ENCODE measurements at places on chromosomes 11 and 22.

DNA sequence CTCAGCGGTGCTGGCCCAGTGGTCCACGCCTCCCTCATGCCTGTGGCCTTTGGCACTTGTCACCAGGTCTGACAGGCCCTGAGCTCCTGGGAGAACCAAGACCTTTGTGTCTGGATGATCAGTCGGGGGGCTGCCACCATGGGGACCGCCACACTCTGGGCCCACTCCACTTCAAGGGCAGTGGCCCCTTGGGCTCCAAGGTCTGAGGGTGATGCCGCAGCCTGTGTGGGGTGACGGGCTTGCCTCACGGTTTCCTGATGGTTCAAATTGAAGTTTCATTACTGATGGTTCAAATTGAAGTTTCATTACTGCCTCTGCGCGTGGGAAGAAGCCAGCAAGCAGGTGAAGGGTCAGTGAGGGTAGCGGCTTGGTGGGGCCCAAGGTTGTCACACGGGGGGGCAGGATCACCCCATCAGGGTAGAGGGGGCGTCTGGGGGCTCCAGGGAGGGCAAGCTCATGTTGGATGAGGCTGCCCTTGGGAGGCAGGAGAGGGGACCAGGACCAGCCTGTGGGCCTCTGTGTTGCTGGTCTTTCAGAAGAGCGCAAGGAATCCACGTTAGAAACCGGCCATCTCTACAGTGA, 27.5 kb downstream of the TRMU start:
- no peak for DNase-seq

GRCh38 chr22:43128928-43129424, 14.2 kb downstream of the MCAT start:
- DNase-seq: no peak

GRCh38 chr11:102974552-102975280, 19.2 kb upstream of the MMP13 start:
- no peak for DNase-seq

GRCh38 chr11:57637626-57638004, 12.1 kb downstream of the YPEL4 start:
- no peak for DNase-seq

GRCh38 chr11:116970485-116971292, 127.5 kb downstream of the SIK3 start:
- DNase-seq: no peak

DNA sequence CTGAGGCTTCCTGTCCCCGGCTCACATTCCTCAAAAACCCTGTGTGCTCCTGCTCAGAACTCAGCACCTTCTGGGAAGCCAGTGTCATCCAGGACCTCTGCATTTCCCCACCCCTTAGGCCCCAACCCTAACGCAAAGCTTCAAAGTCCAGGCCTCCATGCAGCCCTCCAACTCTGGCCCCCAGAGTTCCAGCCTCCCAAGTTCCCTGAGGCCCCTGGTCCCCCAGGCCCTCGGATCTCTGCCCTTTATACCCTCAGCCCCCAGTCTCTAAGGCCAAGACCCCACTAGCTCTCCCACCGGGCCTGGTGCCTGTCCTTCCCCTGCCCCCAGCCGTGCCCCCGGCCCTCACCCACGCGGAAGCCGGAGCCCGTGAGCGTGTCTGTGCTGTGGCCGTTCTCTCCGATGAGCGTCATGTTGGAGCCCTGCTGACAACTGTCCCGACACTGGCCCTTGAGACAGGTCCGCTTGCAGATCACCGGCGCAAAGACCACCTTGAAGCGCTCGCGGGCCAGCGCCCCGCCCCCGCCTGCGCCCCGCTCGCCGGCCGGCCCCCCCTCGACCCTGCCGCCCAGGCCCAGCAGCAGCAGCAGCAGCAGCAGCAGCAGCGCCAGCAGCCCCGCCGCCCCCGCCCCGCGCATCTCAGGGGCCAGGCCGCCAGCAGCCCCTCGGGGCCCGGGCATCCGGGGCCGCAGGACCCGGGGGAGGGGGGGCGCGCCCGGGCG, 718 bp downstream of the LTBP3 start:
- no peak for DNase-seq

GRCh38 chr11:79762279-79762921, 321.6 kb upstream of the TENM4 start:
- DNase-seq: no peak

GRCh38 chr11:69656536-69657455, 15.8 kb downstream of the CCND1 start:
- DNase-seq: no peak

DNA sequence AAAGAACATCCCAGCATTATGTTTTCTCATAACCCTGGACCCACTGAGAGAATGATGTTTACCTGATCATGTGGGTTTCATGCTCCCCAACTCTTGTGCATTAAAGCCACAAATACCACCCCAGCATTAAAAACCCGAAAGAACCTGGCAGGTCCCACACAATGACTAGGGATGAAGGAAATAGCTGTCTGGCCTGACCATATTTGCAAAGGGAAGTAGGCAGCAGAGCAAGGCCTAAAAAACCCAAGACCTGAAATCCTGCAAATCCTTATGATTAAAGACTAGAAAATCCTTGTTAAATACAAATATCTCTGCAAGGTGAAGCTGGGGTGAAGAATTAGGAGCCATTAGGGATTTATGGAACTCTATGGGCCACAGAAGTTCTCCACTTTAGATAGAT, 23.7 kb downstream of the PAK1 start:
- no peak for DNase-seq

DNA sequence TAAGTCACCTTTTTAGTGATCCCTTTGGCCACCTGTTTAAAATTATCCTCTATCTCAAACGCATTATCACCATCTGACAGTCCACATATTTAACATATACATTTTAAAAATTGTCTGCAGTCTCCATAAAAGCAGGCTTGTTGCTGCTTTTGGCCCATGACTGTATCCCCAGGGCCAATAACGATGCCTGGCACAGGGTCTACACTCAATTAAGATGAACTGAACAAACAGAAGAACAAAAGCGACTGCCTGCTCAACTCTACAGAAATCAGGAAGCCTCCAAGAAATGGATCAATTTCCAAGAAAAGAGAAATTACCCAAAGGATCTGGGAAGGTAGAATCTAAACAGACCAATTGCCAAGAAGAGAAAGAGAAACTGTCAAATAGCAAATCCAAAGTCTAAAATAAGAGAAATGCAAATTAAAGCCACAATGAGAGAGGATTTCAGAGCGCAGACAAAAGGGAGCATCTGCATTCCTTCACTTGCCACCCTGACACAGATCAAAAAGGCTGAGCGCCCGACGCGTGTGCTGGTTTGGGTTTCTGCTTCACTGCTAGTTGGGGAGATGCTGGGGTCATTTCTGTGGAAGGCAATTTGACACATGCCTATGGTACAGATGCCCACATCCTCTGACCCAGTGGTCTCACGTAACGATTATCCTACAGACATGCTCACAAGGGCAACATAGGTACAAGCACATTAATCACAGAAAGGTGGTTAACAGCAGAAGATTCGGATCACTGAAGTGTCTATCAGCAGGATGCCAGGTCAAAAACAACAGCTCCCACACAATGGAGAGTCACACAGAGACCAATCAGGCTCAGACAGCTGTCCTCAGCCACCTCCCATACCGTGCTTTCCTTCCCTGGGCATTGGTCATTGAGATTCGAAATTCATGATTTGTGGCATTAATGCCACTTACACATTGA, 55.9 kb downstream of the SHISAL1 start:
- no peak for DNase-seq

DNA sequence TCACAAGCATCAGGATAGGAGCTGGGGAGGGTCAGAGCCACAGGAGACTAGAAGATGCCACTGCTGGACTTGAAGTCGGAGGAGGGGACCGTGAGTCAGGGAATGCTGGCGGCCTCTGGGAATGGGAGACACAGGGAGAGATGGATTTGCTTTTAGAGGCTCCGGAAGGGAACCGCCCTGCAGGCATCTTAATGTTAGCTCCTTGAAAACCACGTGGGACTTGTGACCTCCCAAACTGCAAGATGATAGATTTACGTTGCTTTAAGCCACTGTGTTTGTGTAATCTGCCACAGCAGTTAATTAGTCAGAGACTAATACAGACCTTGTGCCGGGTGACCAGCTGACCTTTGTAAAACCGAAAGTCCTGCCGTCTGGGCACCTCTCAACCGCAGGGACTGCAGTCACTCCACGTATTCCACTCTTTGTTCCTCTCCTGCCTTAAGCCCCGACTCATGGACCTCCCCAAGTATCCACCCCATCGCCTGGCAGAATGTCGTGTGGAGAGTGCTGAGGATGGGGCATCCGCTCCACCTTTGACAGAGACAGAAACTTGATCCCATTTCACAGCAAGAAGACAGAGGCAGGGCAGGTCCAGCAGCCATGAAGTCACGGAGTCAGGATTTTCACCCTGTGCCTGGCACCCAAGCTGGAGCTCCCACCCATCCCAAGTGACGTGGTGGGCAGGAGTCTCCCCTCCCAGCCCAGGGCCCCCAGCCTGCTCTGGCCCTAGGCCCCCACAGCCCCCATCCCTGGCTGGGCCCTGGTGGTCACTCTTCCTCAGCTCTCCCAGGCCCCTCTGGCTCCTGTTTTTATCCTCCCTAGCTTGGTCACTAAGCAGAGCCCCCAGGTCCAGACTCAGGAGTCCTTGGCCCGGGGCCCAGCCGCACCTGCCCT, 19.4 kb upstream of the CTSD start:
- no peak for DNase-seq

- DNase-seq: no peak
These were observed 10.9 kb upstream of the DKK3 start for GRCh38 chr11:12019337-12019736.
